ENCODE measurements at places on chromosomes 13 and 19. TPM values are rescaled to one million over a fixed set of nuclear protein-coding genes. Genes with fewer than 3 reads are reported as not detected.

Gene ZNF546
- total RNA-seq, result 68.4 TPM

Gene THOP1
- 143 TPM for total RNA-seq

GRCh38 chr13:101248739-101249514, 167.4 kb downstream of the NALCN start:
- no peaks in the 10 kb centered on the region for H3K27me3 ChIP-seq
- DNase-seq, result no peak
- no peaks in the 10 kb centered on the region for H3K4me1 ChIP-seq

DNA sequence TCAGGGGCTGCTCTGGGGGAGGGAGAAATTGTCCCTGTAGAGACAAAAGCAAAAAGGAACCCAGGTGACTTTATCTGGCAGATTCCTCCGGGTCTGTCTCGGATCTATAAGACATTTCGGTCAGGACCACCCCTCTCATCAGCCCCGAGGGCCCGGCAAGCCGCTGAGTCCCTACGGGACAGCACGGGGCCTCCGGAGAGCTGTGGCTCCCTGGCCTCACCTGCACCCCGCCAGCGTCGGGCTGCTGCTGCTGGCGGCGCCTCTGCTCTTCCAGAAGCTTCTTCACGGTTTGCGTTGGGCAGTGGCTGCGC, 1.9 kb downstream of the NFKBID start:
- no peaks in the 10 kb centered on the region for H3K36me3 ChIP-seq
- H3K27me3 ChIP-seq, result no peaks in the 10 kb centered on the region
- peak overlapping the region; percentile 90 for H3K27ac ChIP-seq

DNA sequence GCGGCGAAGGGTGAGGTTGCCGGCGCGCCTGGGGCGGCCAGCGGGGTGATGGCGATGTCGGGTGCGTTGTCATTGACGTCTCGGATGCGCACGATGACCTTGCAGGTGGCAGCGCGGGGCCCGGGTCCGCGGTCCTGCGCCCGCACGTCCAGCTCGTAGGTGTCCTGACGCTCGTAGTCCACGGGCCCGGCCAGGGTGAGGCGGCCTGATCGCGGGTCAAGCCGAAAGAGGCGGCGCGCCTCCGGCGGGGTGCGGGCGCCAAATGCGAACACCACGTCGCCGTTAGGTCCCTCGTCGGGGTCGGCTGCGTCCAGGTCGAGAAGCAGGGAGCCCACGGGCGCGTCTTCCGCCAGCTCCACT, 1.1 kb downstream of the PCDH8 start:
- H3K36me3 ChIP-seq, result no peaks in the 10 kb centered on the region
- H3K27me3 ChIP-seq, result peaks cover 8% of the 10 kb centered on the region
- DNase-seq, result no peak
- no peak overlapping the region for H3K4me3 ChIP-seq
- no peaks in the 10 kb centered on the region for H3K4me1 ChIP-seq

GRCh38 chr13:91724591-91724990, 326.2 kb downstream of the GPC5 start:
- no peaks in the 10 kb centered on the region for H3K27me3 ChIP-seq
- H3K4me1 ChIP-seq, result no peaks in the 10 kb centered on the region
- no peak overlapping the region for H3K4me3 ChIP-seq

GRCh38 chr19:5948752-5949564, 29.0 kb downstream of the RANBP3 start:
- no peaks in the 10 kb centered on the region for H3K36me3 ChIP-seq
- DNase-seq, result no peak
- H3K4me1 ChIP-seq, result peaks cover under 1% of the 10 kb centered on the region
- H3K27ac ChIP-seq, result no peak overlapping the region
- H3K4me3 ChIP-seq, result no peak overlapping the region

Gene KRI1
- 34.5 TPM for total RNA-seq

GRCh38 chr13:27293076-27293691, 22.6 kb downstream of the RASL11A start:
- H3K27ac ChIP-seq, result no peak overlapping the region
- no peaks in the 10 kb centered on the region for H3K27me3 ChIP-seq
- H3K36me3 ChIP-seq, result no peaks in the 10 kb centered on the region
- H3K4me3 ChIP-seq, result no peak overlapping the region
- DNase-seq, result no peak
- no peaks in the 10 kb centered on the region for H3K4me1 ChIP-seq

DNA sequence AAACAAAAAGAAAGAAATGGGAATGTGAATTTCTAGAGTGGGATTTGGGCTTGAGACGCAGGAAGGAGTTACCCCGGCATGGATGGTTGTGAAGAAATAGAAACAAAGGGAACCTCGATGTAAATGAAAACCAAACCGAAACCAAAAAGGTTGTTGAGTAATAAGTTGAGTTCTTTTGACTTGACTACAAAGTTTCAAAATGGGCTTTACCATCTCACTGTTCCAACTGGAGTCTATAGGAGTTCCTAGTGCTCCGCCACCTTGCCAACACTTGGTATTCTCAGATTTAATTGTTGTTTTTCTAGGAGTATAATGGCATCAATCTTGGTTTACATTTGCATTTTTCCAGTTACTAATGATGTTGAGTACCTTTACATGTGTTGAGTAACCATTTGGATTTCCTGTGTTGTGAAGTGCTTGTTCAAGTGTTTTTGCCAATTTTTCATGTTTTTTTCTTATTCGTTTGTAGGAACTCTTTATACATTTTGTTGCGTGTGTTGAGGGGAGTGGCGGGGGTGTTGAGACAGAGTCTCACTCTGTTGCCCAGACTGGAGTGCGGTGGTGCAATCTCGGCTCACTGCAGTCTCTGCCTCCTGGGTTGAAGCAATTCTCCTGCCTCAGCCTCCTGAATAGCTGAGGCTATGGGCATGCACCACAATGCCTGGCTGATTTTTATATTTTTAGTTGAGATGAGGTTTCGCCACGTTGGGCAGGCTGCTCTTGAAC, 9.2 kb downstream of the UBE2S start:
- H3K36me3 ChIP-seq, result peaks cover 14% of the 10 kb centered on the region
- H3K4me1 ChIP-seq, result peaks cover 14% of the 10 kb centered on the region
- no peak overlapping the region for H3K27ac ChIP-seq

- DNase-seq, result no peak
- no peak overlapping the region for H3K4me3 ChIP-seq
- no peaks in the 10 kb centered on the region for H3K27me3 ChIP-seq
- H3K4me1 ChIP-seq, result no peaks in the 10 kb centered on the region
- no peaks in the 10 kb centered on the region for H3K36me3 ChIP-seq
- no peak overlapping the region for H3K27ac ChIP-seq
Measured at GRCh38 chr13:79018166-79018565, 359.2 kb upstream of the OBI1 start.

Data from Panc1 (cell line).